ENCODE measurements at places on chromosomes 3 and 15.

GRCh38 chr3:123758081-123758564 lies 126.0 kb downstream of the MYLK start:
- DNase-seq = no peak

- no peak for DNase-seq
These were observed 666.2 kb downstream of the PDCD6IP start for GRCh38 chr3:34464646-34465045.

DNA sequence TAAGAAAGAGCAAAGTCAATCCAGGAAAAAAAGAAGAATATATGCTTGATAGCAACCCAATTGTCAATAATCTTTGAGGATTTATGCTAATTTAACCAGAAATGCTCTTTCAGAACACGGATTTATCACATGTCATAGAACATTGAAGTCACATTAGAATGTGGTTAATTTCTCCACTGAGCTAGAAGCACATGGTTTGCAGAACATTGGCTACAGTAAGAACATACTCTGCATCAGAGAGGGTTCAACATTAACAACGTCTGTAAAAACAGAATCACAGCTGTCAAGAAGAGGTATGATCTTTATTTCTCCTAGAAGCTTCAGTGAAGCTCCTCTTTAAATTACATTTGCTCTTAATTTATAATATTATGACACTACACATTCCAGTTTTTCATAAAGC lies 619.7 kb upstream of the AGTR1 start:
- no peak for DNase-seq

DNA sequence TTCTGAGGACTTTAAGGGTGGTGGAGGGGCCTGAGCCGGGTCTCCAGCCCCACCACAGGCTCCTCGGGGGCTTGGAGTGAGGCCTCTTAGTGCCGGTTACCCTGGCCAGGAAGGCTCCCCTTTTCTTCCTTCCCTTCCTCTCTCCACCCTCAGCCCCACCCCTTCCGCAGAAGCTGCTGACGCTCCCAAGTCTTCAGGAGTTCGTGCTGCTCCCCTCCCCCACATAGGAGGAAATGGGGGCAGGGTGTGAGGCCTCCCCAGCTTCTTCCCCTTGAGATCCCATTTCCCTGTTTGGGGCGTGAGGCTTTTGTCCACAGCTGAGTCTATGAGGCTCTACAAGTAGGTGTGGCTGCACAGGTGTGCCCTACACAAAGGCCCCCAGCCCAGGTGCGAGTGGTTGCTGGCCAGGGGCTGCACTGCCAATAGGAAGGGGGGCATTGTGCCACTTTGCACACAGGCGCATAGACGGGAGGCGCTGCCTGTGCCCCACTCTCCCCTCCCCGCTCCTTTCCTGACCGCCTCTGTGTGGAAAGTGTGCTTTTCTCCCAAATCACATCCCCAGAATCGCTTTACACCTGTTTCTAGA lies 915 bp upstream of the CALML4 start:
- no peak for DNase-seq

- DNase-seq = no peak
These were observed 158.0 kb upstream of the IL12A start for GRCh38 chr3:159830523-159831154.

- no peak for DNase-seq
These were observed 26.0 kb upstream of the TMEM42 start for GRCh38 chr3:44835684-44836083.

DNA sequence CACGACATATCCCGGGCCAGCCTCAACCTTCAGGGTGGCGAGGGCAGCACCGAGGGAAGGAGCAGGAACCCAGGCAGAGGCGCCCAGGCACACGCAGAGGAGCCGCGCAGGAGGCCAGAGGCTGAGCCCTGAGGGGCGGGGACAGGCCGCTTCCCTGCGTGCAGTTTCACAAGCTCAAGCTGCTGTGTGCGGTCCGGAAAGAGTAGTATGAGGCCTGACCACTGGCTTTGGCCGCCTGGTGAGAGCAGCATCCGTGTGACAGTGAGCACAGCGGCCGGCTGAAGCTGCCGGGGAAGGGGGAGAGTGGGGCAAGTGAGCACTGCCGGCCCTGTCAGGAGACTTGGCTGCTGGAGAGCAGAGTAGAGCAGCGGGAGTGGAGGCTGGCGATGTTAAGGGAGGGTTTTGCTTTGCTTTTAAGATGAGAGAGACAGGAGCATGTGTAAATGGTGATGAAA lies 8.7 kb downstream of the ZDHHC19 start:
- DNase-seq = no peak

DNA sequence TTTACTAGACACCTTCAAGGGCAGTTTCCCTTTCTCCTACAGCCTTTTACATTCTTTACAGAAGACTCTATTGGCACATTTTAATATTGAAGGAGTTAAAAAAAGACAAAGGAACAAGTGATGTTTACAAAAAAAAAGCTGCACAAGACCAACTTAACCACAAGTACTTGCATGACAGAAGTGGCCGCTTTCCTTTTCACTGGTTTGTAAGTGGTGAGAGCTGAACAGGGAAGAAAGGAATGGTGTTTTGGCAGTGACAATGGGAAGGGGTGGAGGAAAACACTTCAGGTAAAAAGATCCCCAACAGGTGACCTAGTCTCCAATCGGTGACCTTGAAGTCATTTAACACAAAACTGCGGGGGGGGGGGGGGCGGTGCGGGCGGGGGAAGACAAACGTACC lies 1.1 kb downstream of the WDR72 start:
- DNase-seq = no peak

DNA sequence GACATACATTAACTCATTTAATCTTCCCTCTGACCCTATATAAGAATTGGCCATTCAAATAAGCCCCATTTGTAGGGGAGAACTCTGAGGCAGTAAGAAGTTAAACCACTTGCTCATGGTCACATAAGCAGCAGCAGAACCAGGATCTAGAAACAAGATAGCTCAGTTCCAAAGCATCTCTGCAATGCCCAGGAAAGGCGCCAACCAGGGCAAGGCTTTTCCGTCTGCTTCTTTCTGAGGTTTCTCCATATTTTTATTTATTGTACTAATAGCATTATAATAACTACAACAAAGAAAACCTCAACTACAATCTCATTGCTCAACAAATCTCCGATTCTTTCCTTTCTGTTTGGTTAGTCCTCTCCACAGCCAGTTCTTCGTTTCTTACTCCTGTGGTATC lies 4.3 kb upstream of the UBE2E2 start:
- no peak for DNase-seq

- DNase-seq = no peak
These were observed 43.0 kb upstream of the GLCE start for GRCh38 chr15:69117431-69117871.

- DNase-seq = no peak
These were observed 90.1 kb downstream of the B3GALNT1 start for GRCh38 chr3:161014843-161015749.

- no peak for DNase-seq
These were observed 4.1 kb upstream of the AMOTL2 start for GRCh38 chr3:134378384-134378783.

DNA sequence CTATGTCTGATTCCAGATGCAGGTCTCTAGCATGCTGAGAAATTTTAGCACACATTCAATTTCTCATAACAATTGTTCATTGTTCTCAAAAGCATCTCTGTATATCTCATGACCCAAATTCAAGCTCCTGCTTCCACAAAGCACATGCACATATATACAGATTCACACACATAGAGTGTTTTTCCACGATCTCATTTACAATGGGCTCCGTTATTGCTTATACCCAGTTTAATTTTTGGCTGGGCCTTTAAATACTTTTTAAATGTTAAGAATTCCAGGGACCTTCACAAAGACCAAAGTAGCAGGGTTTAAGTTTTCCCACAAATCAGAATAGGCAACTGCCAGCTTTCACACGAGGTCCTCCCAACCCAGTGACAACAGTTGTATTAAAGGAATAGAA lies 333.5 kb upstream of the SEMA6D start:
- no peak for DNase-seq

DNA sequence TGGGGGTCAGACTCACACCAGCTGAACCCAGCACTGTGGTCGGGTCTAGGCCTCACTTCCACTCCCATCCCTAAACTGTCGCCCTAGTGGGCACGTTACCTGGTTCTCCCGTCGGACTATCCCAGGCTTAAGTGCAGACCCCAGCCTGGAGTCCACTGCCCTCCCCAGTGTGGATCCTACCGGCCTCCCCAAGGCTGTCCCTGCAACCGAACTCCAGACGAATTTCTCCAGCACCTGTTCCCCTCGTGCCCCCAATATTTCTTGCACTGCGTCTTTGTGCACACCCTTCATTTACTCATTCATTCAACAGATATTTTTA lies 26.5 kb downstream of the SLC41A3 start:
- DNase-seq = no peak

GRCh38 chr15:95262866-95263564 lies 1031.7 kb downstream of the MCTP2 start:
- DNase-seq = no peak

- DNase-seq = no peak
These were observed 198.3 kb downstream of the OPA1 start for GRCh38 chr3:193791041-193792032.

- no peak for DNase-seq
These were observed 95.1 kb downstream of the LRIG1 start for GRCh38 chr3:66405701-66406091.

DNA sequence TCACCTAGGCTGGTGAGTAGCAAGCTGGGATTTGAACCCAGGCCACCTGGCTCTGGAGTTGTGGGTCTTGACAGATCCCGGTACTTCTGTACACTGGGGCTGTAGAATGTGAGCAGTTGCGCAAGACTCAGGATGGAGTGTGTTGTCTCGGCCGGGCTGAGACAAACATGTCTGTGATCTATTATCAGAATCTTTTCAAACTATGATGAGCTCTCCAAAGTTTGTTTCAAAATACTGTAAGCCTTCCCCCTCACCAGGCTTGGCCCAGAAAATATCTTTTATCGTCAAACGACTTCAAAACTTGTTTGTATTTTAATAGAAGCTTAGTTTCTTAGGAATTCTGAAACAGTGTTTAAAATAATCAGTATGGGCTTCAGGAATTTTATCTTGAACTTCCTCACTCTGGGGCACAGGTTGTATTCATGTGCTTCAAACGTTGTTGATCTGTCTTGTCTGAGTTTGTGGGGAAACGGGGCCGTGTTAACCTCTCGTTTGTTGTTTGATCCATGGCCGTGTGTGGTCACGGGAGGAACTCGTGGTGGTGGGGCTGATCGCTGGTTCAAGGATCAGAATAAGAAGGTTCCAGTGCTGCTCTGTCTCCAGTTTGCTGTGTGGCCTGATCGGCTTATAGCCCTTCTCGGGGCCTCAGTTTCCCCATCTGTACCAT lies 40.3 kb upstream of the TFRC start:
- DNase-seq = no peak

DNA sequence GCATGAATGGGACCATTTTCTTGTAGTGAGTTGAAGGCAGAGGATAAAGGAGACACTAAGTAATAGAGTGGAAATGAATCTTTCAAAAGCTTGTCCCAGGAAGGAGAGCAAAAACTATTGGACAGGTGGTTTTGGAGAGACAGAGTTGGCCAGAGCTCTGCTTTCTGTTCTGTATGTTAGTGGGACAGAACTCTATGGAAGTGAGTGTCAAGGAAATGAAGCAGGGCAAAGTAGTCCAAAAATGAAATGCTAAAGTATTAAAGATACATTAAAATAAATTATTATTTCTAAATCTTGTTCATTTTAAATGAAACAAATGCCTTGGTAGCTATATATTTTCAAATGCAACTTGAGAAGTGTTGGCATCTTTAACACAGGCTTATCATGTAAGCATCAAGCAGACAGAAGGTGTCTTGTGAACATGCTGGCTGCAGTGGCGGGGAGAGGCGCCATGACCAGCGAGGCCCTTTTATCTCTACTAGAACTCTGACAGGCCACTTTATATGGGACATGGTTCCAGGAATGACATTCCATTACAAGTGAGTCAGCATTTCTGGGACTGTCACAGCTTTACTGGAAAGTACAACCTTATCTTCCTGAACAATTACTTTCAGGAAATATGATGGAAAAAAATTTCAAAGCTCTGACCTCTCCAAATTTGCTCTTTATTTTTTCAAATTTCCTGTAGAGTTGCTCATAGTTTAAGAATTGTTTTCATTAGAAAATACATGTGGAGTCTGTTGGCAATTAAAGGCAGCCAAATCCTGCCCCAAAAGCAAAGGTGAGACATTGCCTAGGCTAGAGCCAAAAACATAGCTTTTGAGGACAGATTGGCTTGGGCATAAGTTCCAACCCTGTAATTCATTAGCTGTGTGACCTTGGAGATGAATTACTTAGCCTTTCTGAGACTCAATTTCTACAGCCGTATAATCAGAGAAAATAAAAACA lies 106.5 kb downstream of the ECT2 start:
- DNase-seq = no peak

DNA sequence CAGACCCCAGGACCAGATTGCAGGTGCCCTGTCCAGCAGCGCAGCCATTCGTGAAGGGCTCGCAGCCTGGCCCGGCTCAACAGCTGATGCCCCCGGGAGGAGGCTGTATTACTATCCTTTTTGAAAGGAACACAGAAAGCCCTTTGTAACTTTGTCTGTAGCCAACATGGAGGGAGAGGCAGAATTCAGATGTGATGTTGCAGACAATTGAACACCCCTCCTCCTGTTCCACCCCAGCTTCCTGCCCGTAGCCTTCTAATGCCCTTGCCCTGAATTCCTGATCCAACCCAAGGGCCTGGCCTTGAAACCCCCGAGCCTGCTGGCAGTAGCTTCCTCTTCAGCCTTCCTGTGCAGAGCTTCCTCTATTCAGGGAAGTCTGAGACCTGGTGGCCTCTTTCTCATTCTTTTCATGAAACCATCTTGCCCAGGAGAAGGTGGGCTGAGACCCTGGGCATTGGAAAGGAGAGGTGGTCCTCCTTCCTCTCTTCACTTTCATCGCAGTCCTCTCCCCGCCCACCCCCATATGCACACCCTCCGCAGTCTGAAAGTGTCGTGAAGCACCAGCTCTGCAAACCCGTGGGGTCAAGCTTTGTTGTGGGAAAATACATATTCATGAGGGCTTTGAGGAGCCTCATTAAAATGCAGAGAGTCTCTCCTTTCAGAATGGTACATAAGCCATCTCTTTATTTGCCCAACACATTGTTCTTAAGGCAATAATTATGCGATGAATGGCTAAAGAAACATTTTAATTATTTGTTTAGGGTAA lies 109.2 kb downstream of the APBA2 start:
- DNase-seq = no peak

DNA sequence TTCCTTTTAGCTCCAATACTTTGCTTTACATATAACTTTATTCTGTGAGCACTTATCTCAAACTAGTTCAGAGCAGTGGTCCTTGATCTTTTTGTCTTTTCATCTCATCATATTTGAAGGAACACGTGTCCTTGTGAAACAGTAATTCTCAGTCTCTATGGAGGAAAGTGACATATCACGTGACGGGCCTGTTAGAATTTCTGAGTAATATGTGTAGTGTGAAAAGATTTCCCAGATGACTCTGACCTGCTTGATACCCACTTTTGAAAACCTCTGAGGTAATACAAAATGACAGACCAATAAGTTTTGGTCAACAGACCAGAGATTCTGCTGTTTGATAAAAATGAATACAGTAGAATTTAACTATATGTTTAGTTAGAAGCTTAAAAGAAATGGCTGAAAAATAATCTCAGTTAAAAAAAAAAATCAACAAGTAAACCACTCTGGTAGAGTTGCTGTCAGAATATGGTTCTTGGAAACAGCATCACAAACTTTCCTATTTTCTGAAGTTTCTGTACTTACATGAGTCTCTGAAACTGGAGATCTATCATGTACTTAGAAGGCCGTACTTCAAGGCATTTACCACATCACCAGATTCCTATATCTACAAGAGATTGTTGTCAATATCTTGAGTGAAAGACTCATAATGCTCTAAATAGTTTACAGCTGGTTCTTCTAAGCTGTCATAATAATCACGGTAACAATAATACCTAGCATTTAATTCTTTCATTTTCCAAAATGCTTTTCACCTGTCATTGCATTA lies 590.2 kb upstream of the TBL1XR1 start:
- no peak for DNase-seq

GRCh38 chr15:74780523-74781430 lies 1.1 kb upstream of the CSK start:
- DNase-seq = no peak
